ENCODE measurements at places on chromosomes 1 and 21. TPM values are rescaled to one million over a fixed set of nuclear protein-coding genes. Genes with fewer than 3 reads are reported as not detected.

- no peak for DNase-seq
Measured at GRCh38 chr1:40638097-40639036, 27.1 kb downstream of the RIMS3 start.

The FBXO2 gene
- 16.7 TPM for total RNA-seq

GRCh38 chr1:76989976-76990375 is 122.7 kb downstream of the ST6GALNAC5 start:
- no peak for DNase-seq

GRCh38 chr1:154019269-154019668 is 28.7 kb downstream of the RPS27 start:
- DNase-seq = no peak

- no peak for DNase-seq
Measured at GRCh38 chr1:221712776-221713431, 29.0 kb downstream of the DUSP10 start.

DNA sequence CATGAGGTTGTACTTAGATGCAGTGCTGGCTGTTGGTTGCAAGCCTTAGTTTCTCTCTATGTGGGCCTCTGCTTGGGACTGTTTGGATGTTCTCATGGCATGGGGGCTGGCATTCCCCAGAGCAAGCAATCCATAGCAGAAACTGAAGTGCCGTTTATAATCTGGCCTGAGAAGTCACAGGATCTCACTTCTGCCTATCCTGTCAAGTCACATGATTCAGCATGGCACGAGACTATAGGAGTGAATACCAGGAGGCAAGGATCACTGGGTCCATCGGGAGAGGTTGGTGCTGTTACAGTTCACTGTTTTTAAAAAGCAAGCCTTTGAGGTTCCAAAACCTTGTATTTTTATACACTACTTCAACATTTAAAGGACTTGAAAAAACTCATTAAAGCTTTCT is 16.7 kb downstream of the COLGALT2 start:
- DNase-seq = no peak

GRCh38 chr1:210771131-210771530 is 362.8 kb downstream of the KCNH1 start:
- DNase-seq = no peak

DNA sequence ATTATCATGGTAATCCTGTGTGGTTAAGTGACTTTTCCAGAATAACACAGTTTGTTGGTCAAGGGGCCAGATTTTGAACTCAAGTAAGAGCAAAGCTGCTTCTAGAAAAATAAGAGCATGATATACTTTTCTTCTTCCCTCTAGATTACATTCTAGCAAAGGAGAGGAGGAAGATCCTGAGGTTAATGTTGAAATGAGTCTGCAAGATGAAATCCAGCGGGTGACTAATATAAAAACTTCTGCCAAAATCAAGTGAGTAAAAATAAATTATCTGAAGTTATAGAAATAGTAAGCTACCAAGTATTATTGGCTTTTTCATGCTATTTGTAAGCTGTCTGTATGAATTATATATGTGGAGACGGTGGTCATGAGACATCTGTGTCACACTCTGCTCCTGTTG is 12.8 kb downstream of the WDR3 start:
- no peak for DNase-seq

The PADI2 gene
- 0.63 TPM for total RNA-seq

DNA sequence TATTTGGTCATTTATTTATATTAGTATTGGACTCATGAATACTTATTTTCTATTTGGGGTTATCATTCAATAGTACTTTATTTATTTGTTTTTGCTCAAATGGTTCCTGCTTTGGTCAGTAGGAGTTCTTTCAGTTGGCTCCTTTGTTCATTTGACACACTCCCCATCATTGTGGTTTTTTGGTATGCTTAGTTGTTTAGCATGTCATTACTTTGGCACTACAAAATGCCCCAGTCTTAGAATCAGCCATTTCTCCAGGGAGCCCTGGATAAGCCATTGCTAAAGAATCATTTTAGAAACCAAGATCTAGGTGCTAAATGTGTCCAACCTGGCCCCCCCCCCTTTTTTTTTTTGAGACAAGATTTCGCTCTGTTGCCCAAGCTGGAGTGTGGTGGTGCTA is 61.7 kb upstream of the MRPS6 start:
- DNase-seq = no peak

The L1TD1 gene
- total RNA-seq = not detected

DNA sequence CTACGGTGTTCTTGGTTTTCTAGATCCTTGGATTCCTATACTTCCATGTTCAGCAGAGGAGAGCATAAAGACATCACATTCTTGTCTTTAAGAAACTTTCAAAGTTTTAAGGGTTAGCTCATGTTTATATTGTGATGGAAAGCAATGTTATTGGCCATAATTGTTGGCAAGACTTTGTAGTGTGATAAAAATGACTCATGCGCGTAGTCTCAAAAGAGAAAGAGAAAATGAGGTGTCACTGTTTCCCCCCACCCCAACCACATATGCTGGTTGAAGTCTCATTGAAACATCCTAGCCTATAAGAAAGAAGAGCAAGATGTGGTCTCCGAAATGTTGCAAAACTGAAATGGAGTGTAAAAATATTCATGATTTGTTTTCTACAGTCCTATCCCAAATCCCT is 348.8 kb downstream of the PTBP2 start:
- DNase-seq = no peak

- DNase-seq = no peak
Measured at GRCh38 chr1:24472527-24473251, 29.9 kb upstream of the RCAN3 start.
